ENCODE measurements at places on chromosomes 12 and 14. TPM values are rescaled to one million over a fixed set of nuclear protein-coding genes. Genes with fewer than 3 reads are reported as not detected.

IL22 gene
- total RNA-seq: not detected

FAM177A1 gene
- 40.7 TPM for total RNA-seq

PUS7L gene
- 23.5 TPM for total RNA-seq

CNTN1 gene
- total RNA-seq: not detected

BCL11B gene
- total RNA-seq: 53.0 TPM

KRT78 gene
- total RNA-seq: not detected

FAM222A gene
- total RNA-seq: 0.70 TPM

DPF3 gene
- total RNA-seq: 10.2 TPM

ST8SIA1 gene
- 2.7 TPM for total RNA-seq

MED6 gene
- 51.8 TPM for total RNA-seq

- no peak for DNase-seq
Observed at GRCh38 chr12:103386451-103386850, 109.3 kb downstream of the C12orf42 start.

- DNase-seq: no peak
Observed at GRCh38 chr12:1853716-1854115, 33.4 kb downstream of the LRTM2 start.

DNA sequence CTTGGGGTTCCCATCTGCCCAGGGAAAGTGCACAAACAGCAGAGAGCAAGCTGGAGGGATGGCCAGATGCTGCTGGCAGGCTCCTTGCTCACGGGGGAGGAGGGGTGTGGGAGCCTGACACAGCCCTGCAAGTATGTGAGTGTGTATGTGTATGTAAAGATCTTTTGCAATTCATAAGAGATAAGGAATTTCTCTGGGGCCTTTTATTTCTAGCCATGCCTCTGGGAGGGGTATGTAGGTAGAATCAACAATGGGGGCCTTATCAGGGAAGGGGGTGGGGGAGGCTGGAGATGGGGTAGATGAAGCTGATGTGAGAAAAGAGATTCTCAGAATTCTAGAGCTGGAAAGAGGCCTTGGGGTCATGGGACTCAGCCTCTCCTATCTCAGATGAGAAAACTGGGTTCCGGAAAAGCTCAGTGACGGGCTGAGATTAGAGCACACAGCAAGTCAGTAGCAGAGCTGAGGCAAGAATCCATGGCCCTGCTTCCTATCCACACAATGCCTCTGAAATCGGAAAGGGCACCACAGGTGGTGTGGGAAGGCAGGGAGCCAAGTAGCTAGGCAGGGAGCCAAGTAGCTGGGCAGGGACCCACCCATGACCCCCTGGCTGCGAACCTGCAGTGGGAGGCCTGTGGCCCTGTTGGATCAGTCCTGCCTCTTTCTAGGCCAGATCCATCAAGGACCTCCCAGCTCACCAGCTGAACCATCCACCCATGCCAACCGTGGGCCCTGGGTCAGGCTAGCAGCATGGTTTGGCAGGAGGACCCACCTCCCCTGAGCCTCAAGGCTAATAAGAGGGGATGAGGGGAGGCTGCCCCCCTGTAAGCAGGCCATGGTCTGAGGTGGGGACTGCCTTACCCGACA lies 54.7 kb downstream of the PLEKHG3 start:
- no peak for DNase-seq

DNA sequence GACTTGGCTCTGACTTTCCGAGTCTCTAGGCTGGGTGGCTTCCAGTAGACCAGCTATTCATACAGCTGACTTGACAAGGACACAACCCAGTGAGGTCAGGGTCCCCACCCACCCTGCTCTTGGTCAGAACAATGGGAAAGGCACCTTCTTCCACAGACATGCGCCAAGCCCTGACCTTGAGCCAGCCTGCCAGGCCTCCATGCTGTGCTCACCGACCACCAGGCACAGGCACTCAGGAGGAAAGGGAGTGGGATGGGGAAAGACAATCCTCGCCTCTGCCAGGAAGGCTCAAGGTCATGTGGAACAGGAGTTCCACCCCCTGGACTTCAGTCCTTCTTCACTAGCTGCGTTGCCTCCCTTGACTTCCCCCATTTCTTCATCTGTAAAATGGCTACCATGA lies 31.4 kb downstream of the GALNT16 start:
- peak; percentile 30 for DNase-seq

DNA sequence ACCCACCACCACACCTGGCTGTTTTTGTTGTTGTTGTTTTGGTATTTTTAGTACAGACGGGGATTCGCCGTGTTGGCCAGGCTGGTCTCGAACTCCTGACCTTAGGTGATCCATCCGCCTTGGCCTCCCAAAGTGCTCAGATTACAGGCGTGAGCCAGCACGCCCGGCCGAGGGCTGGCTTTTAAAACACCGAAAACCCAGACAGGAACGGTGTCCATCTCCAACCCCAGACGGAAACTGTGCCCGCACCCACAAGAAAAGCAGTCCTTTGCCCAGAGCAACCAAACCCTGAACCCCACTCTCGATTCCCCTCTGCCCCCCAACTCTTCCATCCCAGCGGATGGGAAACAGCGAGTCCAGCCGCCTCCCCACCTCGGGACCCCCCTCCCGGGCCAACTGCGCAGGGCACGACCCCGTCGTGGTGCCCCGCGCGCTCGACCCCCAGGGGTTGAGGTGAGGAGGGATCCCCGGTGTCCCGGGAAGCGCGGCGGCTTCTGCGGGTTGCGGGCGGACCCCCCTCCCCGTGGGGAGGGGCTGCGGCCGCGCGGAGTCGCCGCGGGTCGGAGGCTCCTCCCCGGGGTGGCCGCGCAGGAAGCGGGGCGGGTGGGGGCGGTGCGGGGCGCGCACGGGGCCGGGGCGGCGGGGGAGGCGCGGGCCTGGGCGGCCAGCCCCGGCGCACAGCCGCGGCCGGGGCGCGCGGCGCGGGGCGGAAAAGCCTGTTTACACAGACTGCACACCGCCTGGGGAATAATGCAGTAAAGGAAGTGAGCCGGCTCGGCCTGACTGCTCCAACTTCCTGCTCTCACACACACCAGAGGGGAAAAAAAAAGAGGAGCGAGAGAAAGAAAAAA lies at the start of gene ELK3:
Gene ELK3, plus strand, starts transcription at position 651 of the 851 bp plus-strand sequence.
- peak; percentile 64 for DNase-seq

- DNase-seq: no peak
Observed at GRCh38 chr12:104825408-104825807, 132.7 kb downstream of the SLC41A2 start.

DNA sequence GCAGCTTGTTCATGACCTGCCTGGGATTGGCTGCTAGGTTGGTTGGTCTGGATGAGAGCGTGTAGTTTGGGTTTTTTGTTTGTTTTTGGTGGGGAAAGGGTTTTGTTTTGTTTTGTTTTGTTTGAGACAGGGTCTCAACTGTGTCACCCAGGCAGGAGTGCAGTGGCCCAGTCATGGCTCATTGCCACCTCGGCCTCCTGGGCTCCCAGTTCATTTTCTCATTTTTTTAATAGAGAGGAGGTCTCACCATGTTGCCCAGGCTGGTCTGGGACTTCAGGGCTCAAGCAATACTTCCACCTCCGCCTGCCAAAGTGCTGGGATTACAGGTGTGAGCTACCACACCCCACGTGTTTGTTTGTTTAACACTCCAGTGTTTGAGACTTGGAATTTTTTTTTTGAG lies 3.8 kb downstream of the DYNC1H1 start:
- DNase-seq: no peak

DNA sequence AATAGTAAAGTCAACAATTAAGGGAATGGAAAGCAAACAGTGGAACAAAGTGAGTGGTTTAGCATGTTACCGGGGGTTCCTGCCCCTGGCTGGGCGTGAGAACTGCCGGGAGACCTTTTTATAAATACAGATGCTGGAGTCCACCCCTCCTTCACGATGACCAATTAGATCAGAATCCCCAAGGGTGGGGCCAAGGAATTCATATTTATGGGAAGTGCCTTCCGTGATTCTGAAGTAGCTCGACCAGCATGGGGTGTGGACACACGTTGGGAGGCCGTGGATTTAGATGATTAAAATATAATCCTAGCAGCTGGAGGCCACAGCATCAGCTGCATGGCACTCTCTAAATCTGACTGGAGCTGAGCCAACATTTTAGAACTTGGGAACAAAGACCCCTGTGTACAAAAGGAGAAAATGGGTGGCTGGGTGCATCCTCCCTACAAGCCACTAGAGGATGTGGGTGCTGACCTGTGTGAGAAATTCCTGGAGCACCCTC lies 87.9 kb downstream of the SRRM4 start:
- DNase-seq: no peak

- no peak for DNase-seq
Observed at GRCh38 chr14:96184737-96185136, 19.9 kb upstream of the BDKRB2 start.

- DNase-seq: no peak
Observed at GRCh38 chr12:1391722-1392121, 202.7 kb downstream of the FBXL14 start.

- DNase-seq: no peak
Observed at GRCh38 chr14:98956181-98956580, 315.8 kb downstream of the BCL11B start.

- DNase-seq: no peak
Observed at GRCh38 chr12:131828671-131829355, 620 bp downstream of the MMP17 start.

DNA sequence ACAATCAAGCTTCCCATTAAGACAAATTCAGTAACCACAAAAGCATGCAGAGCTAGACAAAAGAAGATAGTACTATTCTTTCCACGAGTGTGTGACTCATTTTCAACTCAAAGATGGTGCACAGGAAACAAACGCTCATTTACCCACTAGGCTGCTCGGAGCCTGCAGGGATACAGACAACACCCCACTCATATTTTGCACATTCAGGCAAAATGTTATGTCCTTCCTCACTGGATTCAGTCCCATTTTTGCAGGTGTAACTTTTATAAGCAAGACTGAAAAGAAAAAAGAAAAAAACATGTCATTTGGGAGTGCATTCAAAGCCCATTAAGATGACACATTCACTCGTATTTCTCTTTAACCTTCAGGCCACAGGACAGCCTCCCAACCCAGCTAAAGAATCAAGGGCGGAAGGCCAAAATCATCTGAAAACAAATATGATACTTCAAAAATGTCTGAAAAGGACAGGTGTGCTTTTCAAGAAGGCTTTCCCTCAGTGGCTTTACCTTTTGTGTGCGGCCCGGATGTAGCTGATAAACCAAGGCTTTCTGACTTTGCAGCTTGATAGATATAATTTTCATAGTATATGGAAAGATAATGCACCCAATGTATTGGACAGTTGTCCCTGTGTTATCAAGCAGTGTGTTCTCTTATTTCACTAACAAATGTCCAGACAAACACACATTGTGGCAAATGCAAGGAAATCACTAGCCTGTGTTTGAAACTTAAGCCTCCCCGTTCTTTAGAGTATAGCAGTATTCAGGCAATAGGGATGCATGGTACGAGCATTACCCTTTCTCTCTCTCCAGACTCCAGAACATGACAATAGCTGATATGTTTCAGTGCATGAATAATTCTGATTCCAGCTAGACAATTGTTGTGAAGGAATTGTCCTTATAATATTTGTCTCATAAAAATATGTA lies 147.8 kb upstream of the KRR1 start:
- DNase-seq: peak; percentile 55

DNA sequence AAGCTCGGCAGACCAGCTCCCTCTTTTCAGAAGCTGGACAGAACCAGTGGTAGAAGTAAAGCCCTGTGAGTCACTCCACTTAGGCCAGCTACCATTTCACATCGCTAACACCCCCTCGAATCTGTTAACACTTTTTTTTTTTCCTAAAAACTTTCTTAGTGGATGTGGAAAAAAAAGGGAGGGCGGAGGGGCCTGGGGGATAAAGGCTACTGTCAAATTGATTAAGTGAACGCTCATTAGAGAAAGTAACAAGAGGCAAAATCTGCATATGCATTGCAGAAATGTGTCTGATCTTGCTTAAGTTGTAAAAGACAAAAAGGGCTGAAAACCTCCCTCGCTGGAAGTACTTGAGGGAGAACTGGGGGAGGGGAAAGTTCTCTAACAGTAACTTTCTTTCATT lies 86.6 kb upstream of the OTX2 start:
- DNase-seq: no peak

- DNase-seq: no peak
Observed at GRCh38 chr12:96015672-96016071, 19.5 kb upstream of the HAL start.

- peak; percentile 71 for DNase-seq
Observed at GRCh38 chr14:61460718-61461611, 139.6 kb downstream of the PRKCH start.

- DNase-seq: no peak
Observed at GRCh38 chr14:54102051-54102456, 145.4 kb upstream of the BMP4 start.

- DNase-seq: no peak
Observed at GRCh38 chr12:664779-665092, 1.5 kb upstream of the NINJ2 start.

DNA sequence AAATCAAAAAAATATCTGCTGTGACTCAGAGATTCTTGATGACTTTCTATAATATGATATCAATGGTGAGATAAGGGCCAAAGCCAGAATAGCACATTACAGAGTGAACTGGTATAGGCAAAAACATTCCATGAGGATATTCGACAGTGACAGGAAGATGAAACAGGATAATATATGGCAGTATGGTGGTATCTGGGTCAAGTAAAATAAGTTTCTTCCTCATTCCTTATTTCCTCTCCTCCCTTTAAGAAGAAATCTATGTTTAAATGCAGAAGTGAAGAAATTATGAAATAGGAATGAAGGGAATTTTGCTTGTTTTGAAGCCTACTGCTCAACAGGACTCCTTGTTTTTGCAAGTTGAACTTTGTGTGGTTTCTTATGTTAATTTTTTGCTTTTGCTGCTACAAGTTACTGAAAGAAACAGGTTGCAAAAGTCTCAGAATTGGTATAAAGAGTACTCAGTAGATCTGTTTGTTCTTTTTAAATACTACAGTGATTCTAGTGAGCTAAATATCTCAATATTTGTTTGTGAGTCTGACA lies 7.0 kb downstream of the ACSS3 start:
- DNase-seq: no peak

- DNase-seq: no peak
Observed at GRCh38 chr12:106878804-106879203, 76.9 kb upstream of the TMEM263 start.

GRCh38 chr12:21065845-21066244 lies 65.1 kb upstream of the SLCO1B1 start:
- DNase-seq: no peak

DNA sequence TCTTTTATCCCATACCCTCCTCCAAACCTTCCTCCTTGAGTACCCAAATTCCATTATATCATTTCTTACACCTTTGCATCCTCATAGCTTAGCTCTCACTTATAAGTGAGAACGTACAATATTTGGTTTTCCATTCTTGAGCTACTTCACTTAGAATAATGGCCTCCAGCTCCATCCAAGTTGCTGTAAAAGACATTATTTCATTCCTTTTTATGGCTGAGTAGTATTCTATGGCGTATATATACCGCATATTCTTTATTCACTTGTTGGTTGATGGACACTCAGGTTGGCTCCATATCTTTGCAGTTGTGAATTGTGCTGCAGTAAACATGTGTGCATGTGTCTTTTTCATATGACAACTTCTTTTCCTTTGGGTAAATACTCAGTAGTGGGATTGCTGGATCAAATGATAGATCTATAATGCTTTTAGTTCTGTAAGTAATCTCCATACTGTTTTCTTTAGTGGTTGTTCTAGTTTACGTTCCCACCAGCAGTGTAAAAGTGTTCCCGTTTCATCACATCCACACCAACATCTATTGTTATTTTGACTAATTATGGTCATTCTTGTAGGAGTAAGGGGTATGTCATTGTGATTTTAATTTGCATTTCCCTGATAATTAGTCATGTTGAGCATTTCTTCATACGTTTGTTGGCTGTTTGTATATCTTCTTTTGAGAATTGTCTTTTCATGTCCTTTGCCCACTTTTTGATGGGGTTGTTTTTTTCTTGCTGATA lies 10.1 kb downstream of the RAB21 start:
- DNase-seq: no peak

- no peak for DNase-seq
Observed at GRCh38 chr12:2179953-2180736, 127.4 kb downstream of the CACNA1C start.

- no peak for DNase-seq
Observed at GRCh38 chr14:89534902-89535685, 118.1 kb upstream of the FOXN3 start.
